Thyroid gland (tissue), 4 donors: ENCODE measurements at places on chromosomes 1 and 21. TPM values are rescaled to one million over a fixed set of nuclear protein-coding genes. Genes with fewer than 3 reads are reported as not detected.

SDC3 gene
- 13.5 TPM for total RNA-seq

GRIK3 gene
- not detected for total RNA-seq

PRSS38 gene
- total RNA-seq, result not detected

C1QC gene
- 111 TPM for total RNA-seq

DNA sequence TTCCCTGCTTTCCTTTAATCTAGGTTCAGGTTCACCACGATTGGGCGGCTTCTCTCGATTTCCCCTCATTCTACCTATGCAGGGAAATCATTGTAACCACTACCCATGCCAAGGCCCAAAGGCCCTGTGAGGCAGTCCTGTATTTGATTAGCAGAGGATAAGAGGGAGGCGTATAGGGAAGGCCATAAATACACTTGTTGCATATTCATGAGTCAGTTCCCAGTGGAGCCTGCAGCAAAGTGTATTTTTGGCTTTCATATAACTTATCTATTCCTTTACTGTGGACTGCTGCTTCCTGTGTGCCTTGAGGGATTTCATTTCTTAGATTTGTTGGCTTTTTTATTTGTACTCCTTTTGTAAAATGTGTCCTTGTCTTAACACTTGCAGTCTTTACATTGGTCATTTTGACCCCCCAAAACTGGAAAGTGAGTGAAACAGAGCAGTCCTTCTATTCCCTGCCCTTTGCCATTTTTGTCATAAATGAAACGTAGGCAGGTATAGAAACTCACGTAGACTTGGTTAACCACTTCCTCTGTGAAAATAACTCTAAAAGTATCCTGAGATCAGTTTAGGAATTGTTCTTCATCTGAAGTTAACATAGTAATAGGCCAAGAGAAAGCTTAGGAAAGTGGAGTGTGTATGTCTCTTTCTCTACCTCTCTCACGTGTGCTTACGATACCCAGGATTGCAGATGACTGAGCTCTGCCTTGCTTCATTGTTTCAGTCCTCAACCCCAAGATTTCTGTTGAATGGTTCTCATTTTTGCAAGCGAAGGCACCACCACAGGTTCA, 19.6 kb upstream of the KCNQ4 start:
- H3K27me3 ChIP-seq, result no peaks in the 10 kb centered on the region
- no peak overlapping the region for H3K27ac ChIP-seq
- H3K4me3 ChIP-seq, result no peak overlapping the region
- no peak for DNase-seq

- no peak for DNase-seq
- no peak overlapping the region for H3K4me3 ChIP-seq
- H3K4me1 ChIP-seq, result peaks cover 42% of the 10 kb centered on the region
- H3K36me3 ChIP-seq, result no peaks in the 10 kb centered on the region
- no peak overlapping the region for H3K27ac ChIP-seq
- peaks cover 59% of the 10 kb centered on the region for H3K27me3 ChIP-seq
These were observed 3.4 kb downstream of the TAL1 start for GRCh38 chr1:47228644-47229030.

- H3K36me3 ChIP-seq, result no peaks in the 10 kb centered on the region
- H3K27me3 ChIP-seq, result no peaks in the 10 kb centered on the region
- no peak overlapping the region for H3K4me3 ChIP-seq
- DNase-seq, result no peak
- H3K27ac ChIP-seq, result no peak overlapping the region
- no peaks in the 10 kb centered on the region for H3K4me1 ChIP-seq
These were observed 3.6 kb downstream of the THEM5 start for GRCh38 chr1:151849871-151850270.

DNA sequence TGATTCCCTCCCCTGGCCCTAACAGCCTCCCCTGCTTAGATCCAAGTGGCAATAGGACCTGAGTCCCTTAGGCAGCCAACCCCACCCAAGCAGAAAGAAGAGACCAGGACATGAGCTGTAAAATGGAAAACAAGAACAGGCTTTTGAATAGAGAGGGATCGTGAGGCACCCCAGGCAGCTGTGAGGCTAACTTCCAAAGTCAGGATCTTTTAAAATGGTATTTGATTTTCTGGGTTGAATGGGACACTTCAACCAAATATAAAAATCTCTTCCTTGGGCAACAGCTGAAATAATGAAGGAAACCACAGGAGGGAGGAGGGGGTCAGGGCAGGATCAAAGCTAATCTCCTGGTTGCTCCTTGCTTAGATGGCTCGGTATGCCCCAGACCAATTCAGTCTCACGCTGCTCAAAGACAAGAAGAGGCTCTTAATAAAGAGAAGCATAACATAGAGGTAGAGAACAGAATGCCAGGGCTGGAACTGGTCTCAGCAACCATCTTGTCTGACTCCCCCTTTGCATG, 28.6 kb upstream of the AVPR1B start:
- no peaks in the 10 kb centered on the region for H3K27me3 ChIP-seq
- DNase-seq, result no peak
- H3K27ac ChIP-seq, result no peak overlapping the region
- H3K4me1 ChIP-seq, result no peaks in the 10 kb centered on the region

DNA sequence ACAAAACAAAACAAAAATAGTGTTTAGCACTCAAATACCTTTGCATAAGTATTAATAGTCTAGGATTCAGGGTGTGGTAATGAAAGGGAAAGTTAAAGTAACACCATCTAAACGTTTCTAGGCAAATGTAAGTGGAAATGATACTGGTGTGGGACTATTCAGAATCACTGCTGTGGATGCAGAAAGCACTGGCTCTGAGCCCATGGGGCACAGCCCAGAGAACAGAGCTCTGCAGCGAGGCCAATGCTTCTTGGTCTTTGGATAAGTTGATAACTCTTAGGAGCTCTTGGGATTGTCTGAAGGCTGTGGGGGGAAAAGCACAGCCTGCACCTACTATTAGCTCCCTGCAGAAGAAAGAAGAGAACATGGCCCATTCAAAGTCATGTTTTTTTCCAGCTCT, 21.4 kb upstream of the DNM3 start:
- no peak overlapping the region for H3K4me3 ChIP-seq
- H3K36me3 ChIP-seq, result no peaks in the 10 kb centered on the region
- no peak overlapping the region for H3K27ac ChIP-seq
- DNase-seq, result no peak
- peaks cover 10% of the 10 kb centered on the region for H3K4me1 ChIP-seq

GRCh38 chr1:55060133-55060999, 21.0 kb downstream of the PCSK9 start:
- DNase-seq, result no peak
- H3K36me3 ChIP-seq, result no peaks in the 10 kb centered on the region
- no peaks in the 10 kb centered on the region for H3K27me3 ChIP-seq
- H3K27ac ChIP-seq, result no peak overlapping the region

DNA sequence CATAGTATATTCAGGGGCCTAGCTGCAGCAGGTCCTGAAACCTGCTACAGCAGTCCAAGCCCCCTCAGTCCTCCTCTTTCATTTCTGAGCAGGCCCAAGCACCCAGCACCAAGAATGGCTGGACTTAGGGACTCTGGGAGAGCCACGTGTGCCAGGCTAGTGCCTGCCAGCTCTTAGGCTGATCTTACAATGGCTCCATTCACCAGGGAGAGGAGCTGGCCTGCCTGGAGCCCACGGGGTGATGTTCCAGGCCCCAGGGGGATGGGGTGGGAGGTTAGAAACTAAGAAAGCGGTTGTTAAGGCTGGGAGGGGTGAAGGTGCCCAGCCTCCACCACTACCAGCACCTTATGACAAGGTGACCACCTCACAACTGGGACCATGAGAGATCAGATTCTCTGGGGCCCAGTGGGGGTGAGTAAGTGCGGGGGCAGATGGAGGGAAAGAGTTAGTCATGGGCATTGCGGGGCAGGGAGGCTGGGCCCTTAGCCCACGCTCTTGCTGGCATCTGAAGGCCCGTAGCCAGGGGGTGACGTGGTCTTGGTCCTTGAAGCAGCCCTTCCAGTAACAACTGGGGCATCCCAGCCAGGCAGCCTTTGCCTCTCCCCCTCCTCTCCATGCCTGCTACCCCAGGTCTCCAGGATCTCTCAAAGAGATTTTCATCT, 30.3 kb upstream of the CLIC4 start:
- H3K27me3 ChIP-seq, result no peaks in the 10 kb centered on the region
- no peaks in the 10 kb centered on the region for H3K4me1 ChIP-seq
- no peak overlapping the region for H3K4me3 ChIP-seq
- H3K36me3 ChIP-seq, result no peaks in the 10 kb centered on the region
- DNase-seq, result no peak
- no peak overlapping the region for H3K27ac ChIP-seq

DNA sequence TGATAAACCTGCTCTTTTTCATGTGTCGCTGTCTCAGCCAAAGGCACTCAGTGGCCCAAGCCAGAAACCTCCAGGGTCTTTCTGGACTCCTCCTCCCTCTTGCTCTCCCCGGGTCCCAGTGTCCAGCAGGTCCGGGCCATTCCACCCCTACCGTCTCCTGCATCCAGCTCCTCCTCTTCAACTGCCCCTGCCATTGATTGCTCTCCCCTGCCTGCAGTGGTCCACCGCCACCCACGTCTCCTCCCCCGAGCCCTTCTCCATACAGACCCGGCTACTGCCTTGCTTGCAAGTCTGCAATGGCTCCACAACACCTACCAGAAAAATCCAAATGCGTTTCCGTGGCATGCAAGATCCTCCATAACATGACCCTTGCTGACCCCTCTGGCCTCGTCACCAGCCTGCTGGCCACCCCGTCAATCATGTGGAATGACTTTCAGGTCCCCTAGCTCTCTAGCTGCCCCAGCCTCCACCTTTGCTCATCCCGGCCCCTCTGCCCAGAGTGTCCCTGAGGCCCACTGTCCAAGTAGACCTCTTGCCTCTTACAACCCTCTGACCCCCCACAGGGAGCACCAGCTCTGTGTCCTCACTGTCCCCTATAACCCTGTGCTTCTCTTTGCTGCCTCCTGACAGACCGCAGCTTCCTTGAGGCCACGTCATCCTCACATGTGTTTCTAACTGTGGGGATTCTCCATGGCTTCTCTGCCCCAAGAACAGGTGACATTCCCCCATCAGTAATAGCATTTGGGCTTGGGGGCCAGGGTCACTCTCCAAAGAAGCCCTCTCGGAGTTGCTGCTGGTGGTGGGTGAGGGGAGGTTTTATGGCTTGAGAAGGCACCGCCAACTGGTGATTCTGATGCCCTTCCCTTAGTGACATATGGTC, 15.0 kb downstream of the CACNA1S start:
- H3K4me3 ChIP-seq, result no peak overlapping the region
- no peak for DNase-seq
- H3K36me3 ChIP-seq, result no peaks in the 10 kb centered on the region
- H3K4me1 ChIP-seq, result no peaks in the 10 kb centered on the region

- H3K27ac ChIP-seq, result peak overlapping the region; percentile 48
- H3K4me3 ChIP-seq, result no peak overlapping the region
- no peaks in the 10 kb centered on the region for H3K36me3 ChIP-seq
- no peaks in the 10 kb centered on the region for H3K27me3 ChIP-seq
- peaks cover 24% of the 10 kb centered on the region for H3K4me1 ChIP-seq
- DNase-seq, result no peak
These were observed 193.9 kb downstream of the DHRS3 start for GRCh38 chr1:12424087-12424529.

- H3K4me3 ChIP-seq, result no peak overlapping the region
- no peaks in the 10 kb centered on the region for H3K36me3 ChIP-seq
- DNase-seq, result no peak
- H3K27me3 ChIP-seq, result no peaks in the 10 kb centered on the region
- H3K27ac ChIP-seq, result no peak overlapping the region
These were observed 316.2 kb downstream of the PTPRC start for GRCh38 chr1:198955085-198955484.

- H3K36me3 ChIP-seq, result no peaks in the 10 kb centered on the region
- H3K27ac ChIP-seq, result no peak overlapping the region
- H3K27me3 ChIP-seq, result no peaks in the 10 kb centered on the region
- no peak overlapping the region for H3K4me3 ChIP-seq
- H3K4me1 ChIP-seq, result no peaks in the 10 kb centered on the region
These were observed 626.9 kb upstream of the ADGRL4 start for GRCh38 chr1:79633456-79633855.

DNA sequence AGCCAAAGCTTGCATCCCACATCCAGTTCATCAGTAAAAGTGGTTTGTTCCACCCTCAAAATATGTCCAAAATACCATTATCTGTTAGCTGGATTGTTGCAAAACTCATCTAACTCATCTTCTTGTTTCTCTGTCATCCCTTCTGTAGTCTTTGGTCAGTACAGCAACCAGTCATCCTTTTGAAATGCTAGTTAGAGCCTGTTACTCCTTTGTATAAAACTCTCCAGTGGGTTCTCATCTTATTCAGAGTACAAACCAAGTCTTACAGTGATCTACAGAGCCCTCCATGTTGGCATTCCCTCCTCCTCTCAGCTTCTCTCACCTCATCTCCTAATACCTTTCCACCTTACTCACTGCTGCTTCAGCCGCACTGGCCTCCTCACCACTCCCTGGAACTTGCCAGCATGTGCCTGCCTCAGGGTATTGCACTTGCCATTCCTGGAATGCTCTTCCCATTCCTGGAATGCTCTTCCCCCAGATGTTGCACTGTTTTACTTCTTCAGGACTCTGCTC, 70.6 kb downstream of the LAMC1 start:
- H3K27me3 ChIP-seq, result no peaks in the 10 kb centered on the region
- H3K4me1 ChIP-seq, result peaks cover 54% of the 10 kb centered on the region
- no peaks in the 10 kb centered on the region for H3K36me3 ChIP-seq

GRCh38 chr1:216034506-216034905, 388.7 kb downstream of the USH2A start:
- no peak for DNase-seq
- no peak overlapping the region for H3K4me3 ChIP-seq
- H3K27me3 ChIP-seq, result no peaks in the 10 kb centered on the region
- H3K4me1 ChIP-seq, result no peaks in the 10 kb centered on the region
- H3K27ac ChIP-seq, result no peak overlapping the region

DNA sequence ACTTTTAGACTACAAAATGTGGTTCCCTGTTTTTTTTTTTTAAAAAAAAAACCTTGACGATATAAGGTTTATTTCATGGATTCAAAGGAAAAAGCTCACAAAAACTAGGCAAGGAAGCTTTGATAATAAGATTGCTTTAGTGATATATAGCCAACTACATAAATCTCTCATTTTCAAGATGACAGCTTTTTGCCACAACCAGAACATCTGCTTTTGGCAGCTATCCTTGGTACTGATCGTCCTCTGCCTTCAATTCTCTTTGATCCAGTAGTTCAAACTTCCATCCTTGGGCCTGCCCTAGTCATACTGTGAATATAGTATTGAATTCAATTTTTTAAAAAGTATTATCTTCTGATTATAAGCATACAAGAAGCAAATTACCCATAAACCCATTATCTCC, 72.9 kb upstream of the CD53 start:
- no peaks in the 10 kb centered on the region for H3K36me3 ChIP-seq
- no peak overlapping the region for H3K4me3 ChIP-seq
- H3K4me1 ChIP-seq, result no peaks in the 10 kb centered on the region
- H3K27ac ChIP-seq, result no peak overlapping the region
- no peak for DNase-seq
- H3K27me3 ChIP-seq, result no peaks in the 10 kb centered on the region

GRCh38 chr1:180131510-180131909, 23.2 kb upstream of the QSOX1 start:
- H3K27me3 ChIP-seq, result no peaks in the 10 kb centered on the region
- no peak for DNase-seq
- no peaks in the 10 kb centered on the region for H3K4me1 ChIP-seq
- no peak overlapping the region for H3K4me3 ChIP-seq
- H3K36me3 ChIP-seq, result no peaks in the 10 kb centered on the region

GRCh38 chr1:242033447-242033846, 34.5 kb upstream of the MAP1LC3C start:
- no peaks in the 10 kb centered on the region for H3K4me1 ChIP-seq
- H3K4me3 ChIP-seq, result no peak overlapping the region
- no peak for DNase-seq
- no peaks in the 10 kb centered on the region for H3K27me3 ChIP-seq
- no peak overlapping the region for H3K27ac ChIP-seq
